Activated T-helper 1 cell treated with Interleukin-2 at 50 U/mL for 16 hours (primary cell): ENCODE measurements at places on chromosomes 2 and 18.

DNA sequence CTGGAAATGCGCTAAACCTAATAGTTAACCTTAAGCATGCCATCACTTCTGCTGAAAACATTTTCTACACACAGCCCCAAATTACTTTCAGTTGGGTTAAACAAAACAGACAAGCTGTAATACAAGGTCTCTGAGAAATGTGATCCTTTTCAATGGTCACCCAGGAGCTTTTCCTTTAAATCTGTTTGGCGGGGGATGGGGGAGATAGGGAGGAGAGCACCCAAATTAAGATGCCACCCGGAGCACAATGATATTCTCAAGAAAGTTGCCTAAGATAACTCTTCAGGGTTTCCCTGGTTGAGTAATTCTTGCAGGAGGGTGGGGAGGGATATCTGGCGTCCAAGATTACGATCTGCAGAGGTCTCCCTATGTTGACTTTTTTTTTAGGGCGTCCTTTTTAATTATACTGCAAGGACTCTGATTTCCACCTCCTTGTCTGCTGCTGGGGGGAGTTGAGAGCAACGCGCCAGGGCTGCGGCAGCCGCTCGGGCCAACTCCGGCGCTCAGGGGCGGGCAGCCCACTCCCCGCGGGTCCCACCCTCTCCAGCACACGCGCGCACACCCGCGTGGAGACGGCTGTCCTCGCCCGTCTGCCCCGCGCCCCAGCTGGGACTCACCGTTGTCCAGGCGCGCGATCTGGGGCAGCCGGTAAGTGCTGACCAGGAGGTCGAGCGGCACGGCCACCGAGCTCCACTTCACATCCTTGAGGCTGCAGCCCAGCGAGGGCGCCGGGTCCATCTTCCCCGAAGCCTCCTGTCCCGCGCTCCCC, 807 bp downstream of the GAREM1 start:
- no peak for DNase-seq

- no peak for DNase-seq
Observed at GRCh38 chr2:121707920-121708361, 28.7 kb downstream of the NIFK start.

GRCh38 chr18:49135877-49136276, 185.1 kb upstream of the SMAD7 start:
- no peak for DNase-seq

- DNase-seq: no peak
Observed at GRCh38 chr18:26649193-26649543, 100.8 kb upstream of the KCTD1 start.

- no peak for DNase-seq
Observed at GRCh38 chr2:8193686-8194615, 487.9 kb upstream of the ID2 start.

GRCh38 chr2:26376799-26377198, 24.9 kb upstream of the DRC1 start:
- DNase-seq: no peak

- DNase-seq: no peak
Observed at GRCh38 chr18:43481069-43481468, 203.8 kb upstream of the SYT4 start.

- no peak for DNase-seq
Observed at GRCh38 chr2:163469561-163469962, 266.2 kb downstream of the FIGN start.

- no peak for DNase-seq
Observed at GRCh38 chr2:177460973-177461585, 68.5 kb downstream of the AGPS start.

DNA sequence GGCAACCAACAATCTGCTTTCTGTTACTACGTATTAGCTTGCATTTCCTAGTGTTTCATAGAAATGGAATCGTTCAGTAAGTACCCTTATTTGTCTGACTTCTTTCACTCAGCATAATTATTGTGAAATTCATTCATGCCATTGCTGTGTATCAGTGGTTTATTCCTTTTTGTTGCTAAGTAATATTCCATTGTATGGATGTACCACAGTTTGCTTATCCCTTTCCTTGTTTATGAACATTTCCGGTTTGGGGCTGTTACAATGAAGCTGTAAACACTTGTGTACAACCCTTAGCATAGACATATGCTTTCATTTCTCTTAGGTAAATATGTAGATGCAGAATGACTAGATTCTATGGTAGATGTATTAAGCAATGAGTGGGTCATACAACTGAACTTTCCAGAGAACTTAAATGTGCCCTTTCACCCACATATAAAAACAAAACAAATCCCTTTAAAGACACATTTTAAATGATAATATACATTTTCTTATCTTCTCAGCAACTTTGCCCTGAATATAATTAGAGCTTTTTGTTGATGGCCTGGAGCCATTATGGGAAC, 21.9 kb downstream of the FER1L5 start:
- no peak for DNase-seq

DNA sequence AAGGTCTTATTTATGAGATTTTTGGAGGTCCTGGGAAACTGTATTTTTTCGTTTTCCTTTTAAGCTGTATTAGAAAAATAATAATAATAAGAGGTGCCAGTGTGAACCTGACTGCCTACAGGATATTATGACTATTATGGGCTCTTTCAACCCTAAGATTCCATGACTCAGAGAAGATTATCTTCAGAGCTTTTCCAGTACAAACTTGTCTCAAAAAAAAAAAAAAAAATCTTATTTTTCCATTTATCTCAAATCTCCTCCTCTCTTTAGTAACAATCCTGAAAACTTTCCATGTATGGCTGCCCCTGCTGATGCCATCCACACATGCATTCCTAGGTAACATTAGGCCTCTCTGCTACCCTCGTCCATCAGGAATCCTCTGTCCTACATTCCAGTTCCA, 36.7 kb upstream of the RPE start:
- DNase-seq: no peak

GRCh38 chr2:162011706-162012564, 62.1 kb downstream of the DPP4 start:
- no peak for DNase-seq

DNA sequence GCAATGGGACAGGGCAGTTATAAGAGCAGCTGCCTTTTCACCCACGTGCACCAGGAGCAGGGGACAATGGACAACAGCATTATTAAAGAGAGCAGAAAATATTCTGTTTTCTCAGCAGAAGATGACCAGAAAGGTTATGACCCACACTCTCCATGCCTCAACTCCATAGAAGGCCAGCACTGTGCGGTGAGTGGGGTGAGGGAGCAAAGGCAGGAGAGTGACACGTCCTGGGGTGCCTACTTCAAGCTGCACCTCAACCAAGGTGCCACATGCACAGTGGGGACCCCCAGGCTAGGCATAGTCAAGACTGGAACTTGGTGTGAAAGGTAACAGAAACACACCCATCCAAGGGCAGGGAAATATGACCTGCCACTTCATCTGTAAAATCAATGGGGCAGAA, 50.4 kb downstream of the POLR1A start:
- no peak for DNase-seq

DNA sequence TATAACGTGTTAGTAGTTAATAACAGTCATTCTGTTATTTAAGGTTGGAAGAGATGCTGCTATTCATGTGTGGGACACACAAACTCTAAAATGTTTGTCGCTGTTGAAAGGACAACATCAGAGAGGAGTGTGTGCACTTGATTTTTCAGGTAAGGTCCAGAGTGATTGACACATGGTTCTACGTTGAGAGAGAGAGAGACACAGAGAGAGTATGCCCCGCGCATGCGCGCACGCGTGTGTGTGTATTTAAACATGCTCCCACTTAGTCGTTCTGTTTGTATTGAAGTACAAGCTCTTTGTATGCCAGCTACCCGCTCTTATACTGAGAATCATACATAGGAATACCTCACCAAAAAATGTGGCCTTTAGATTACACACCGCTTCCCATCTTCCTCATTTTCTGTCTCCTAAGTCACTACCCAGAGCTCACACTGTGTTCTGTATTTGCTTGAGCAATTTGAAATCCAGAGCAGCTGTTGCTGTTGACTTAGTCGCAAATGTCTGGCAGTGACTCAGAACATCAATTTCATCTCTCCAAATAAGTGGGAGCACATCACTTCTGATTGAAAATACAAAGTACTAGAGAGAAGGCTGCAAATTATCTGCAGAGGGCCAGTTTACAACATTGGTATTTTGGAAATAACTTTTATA, 148.1 kb downstream of the EML6 start:
- DNase-seq: no peak

DNA sequence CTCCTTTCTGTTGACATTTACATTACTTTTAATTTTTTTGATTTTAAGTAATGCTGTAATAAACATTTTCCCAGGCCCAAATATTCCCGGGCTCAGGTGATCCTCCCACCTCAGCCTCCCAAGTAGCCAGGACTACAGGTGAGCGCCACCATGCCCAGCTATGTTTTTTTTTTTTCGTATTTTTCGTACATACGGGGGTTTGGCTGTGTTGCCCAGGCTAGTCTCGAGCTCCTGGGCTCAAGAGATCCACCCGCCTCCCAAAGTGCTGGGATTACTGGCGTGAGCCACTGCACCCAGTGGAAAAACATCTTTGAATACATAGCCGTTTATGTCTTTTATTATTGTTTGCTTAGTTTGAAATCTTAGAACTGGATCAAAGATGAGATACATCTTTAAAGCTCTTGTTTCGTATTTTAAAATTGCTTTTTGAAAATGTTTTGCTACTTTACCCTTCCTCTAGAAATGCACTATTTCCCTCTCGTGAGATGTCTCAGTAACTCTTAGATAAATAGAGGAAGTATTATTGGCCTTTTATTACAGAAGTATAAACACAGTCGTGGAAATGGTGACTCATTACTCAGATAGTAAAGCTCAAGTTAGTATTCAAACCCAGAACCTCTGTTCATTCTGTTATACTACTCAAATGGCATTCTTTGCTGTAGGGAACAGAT, 2.4 kb downstream of the SMCHD1 start:
- no peak for DNase-seq

DNA sequence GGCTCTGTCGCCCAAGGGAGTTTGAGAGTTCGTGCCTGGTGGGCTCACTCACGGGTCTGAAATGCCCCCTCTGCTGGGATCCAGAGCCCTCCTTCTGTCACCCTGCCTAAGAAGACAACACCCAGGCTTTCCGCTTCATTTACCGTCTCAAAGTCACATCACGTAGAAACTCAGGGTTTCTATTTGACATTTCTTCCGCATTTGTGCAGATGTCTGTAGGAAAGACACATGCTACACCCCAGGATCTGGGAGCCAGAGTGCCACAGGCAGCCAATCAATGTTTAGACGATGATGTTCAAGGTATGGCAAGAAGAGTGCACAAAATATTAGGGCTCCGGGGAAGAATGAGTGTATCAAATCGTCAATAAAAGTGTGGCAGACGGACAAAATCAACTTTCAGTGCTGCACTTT, 24.4 kb upstream of the ACKR3 start:
- no peak for DNase-seq

DNA sequence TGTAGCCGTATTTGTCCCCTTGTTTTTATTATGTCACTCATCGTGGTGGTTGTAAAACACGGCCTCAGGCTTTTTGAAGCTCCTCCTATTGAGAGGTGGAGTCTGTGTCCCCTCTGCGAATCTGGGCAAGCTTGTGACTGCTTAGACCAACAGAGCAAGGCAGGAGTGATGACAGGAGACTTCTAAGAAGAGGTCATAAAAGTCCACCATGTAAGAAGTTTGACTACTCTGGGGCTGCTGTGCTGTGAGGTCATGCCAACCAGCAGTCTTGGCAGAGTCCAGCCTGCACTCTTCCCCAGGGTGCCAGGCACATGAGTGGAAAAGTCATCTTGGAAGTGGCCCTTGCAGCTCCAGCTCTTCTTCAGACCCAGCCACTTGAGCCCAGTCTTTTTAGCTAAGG, 83.8 kb upstream of the SPTBN1 start:
- no peak for DNase-seq

GRCh38 chr2:217158928-217159327, 299.1 kb upstream of the TNP1 start:
- DNase-seq: no peak

- DNase-seq: no peak
Observed at GRCh38 chr18:39259736-39260135, 1694.1 kb upstream of the CELF4 start.

DNA sequence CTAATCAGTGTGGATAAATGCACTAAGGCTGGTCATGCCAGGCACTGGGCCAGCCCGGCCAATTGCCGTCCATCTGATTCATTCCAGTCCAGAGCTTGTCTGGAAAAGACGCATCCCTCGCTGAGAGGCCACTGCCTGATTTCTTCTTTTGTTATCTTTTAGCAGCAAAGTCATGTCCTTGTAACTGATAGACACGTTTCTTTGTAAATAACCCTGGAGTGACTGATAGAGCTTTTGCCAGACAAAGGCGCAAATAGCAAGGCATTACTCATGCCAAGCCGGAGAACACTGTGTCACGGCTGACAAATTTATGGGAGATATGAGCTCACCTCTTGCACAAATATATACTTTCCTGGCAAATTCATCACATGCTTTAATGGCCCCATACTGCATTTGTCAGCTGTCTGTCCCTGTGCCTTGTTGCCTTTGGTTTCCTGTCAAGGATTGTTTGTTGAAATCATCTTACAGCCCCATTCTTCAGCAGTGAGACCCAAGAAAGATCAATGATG, 164.4 kb downstream of the ETAA1 start:
- no peak for DNase-seq

GRCh38 chr2:98936353-98937351, 627 bp upstream of the CRACDL start:
- no peak for DNase-seq

- no peak for DNase-seq
Observed at GRCh38 chr18:21242780-21243401, 859 bp downstream of the GREB1L start.

GRCh38 chr18:58481321-58482180, 147.3 kb downstream of the ALPK2 start:
- DNase-seq: no peak

- DNase-seq: no peak
Observed at GRCh38 chr2:104734937-104735586, 118.9 kb upstream of the POU3F3 start.

DNA sequence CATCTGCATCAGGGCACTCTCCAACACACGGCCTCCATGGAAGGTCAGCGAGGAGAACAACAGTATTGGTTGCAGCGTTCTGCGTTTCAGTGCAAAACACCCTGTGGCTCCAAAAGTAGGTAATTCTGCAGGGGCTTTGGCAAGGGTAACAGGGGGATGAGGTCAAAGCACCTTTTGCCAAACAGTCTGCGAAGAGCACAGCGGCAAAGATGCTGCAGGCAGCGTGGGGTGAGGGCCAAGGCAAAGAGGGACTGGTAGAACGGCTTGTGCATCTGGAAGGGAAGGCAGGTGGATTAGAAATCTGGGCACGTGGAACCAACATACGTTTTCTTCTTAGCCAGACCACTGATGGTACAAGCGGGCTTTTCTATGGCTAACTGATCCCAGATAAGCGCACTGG, 26.6 kb upstream of the GBX2 start:
- no peak for DNase-seq

- DNase-seq: no peak
Observed at GRCh38 chr2:120678251-120678650, 57.4 kb upstream of the GLI2 start.

GRCh38 chr2:203143391-203143790, 95.4 kb upstream of the CYP20A1 start:
- DNase-seq: no peak
